ENCODE measurements at places on chromosomes 2 and 18. TPM values are rescaled to one million over a fixed set of nuclear protein-coding genes. Genes with fewer than 3 reads are reported as not detected.

Gene EPB41L3
- 17.3 TPM for total RNA-seq

- no peak for DNase-seq
Measured at GRCh38 chr2:199460101-199460671, 2.4 kb upstream of the SATB2 start.

Gene RAD51AP2
- total RNA-seq = not detected

- DNase-seq = no peak
Measured at GRCh38 chr2:168174756-168175155, 72.6 kb downstream of the STK39 start.

Gene IL36A
- total RNA-seq = not detected

DNA sequence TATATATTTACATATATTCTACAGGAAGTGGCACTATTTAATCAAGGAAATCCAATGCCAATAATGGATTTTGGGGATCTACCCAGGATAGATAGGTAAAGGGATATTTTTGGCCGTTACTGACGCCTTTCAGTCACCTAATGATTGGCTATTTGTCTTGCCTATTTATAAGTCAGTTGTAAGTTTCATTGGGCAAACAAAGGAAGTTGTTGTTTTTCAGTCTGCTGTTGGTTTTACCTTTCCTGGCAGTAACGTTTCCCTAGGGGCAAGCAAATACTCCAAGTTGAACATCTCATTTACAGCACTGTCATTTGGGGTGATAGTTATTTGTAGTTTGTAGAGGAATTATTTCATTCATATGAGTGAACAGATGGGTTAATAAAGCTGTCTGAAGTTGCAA lies 17.0 kb upstream of the LANCL1 start:
- DNase-seq = no peak

Gene MROH2A
- not detected for total RNA-seq

Gene SUCLG1
- 55.0 TPM for total RNA-seq

All from lung microvascular endothelial cell (primary cell).